ENCODE measurements at places on chromosomes 13 and 19.

- peak overlapping the region; percentile 57 for H3K4me3 ChIP-seq
- H3K27me3 ChIP-seq = no peaks in the 10 kb centered on the region
- DNase-seq = peak; percentile 32
- H3K27ac ChIP-seq = no peak overlapping the region
- H3K36me3 ChIP-seq = peaks cover 69% of the 10 kb centered on the region
- H3K4me1 ChIP-seq = no peaks in the 10 kb centered on the region
Observed at GRCh38 chr19:17235300-17235970, 9.4 kb downstream of the OCEL1 start.

GRCh38 chr13:40187841-40188591 lies 478.4 kb downstream of the FOXO1 start:
- H3K36me3 ChIP-seq = peaks cover 16% of the 10 kb centered on the region
- H3K4me1 ChIP-seq = peaks cover 30% of the 10 kb centered on the region
- H3K27me3 ChIP-seq = no peaks in the 10 kb centered on the region
- DNase-seq = no peak

GRCh38 chr19:29643361-29643935 lies 21.8 kb upstream of the PLEKHF1 start:
- no peak for DNase-seq
- no peak overlapping the region for H3K4me3 ChIP-seq
- peaks cover 6% of the 10 kb centered on the region for H3K36me3 ChIP-seq

DNA sequence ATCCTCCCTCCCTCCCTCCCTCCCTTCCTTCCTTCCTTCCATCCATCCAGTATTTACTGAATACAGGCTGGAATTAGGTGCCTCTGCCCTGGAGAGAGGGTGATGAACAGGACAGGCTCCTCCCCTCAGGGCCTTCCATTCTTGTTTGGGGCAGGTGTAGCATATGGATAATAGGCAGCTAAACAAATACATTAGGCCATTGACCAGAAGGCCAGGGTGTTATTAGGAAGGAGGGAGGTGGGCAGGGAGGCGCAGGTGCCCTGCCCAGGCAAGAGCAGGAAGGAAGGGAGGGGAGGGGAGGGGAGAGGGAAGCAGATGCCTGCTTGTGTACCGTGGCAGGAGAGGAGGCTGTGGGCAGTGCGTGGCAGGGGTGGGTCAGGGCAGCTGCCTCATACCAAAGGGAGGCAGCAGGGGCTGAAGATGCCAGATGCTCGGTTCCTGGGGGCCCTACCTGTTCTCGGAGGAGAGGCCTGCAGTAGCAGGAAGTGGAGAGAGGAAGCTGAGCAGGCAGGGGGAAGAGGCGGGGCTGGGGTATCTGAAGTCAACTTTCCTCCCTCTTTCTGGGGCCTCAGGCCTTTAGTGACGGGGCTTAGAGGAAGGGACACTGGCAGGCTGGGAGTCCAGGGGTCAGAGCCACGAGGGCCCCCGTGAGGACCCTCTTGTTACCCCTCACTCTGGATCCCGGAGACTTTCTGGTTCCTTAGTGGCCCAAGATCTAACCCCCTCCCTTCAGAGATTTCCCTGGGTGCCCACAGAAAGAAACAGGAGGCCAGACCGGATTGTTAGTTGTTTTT lies at the start of gene RINL:
TSS of gene RINL (minus strand) at position 495 of the 794 bp plus-strand sequence. CDS start 1,533 bp downstream, outside the sequence.
- peaks cover 2% of the 10 kb centered on the region for H3K36me3 ChIP-seq
- H3K27me3 ChIP-seq = no peaks in the 10 kb centered on the region

- peak overlapping the region; percentile 54 for H3K27ac ChIP-seq
- no peak overlapping the region for H3K4me3 ChIP-seq
- H3K4me1 ChIP-seq = peaks cover 14% of the 10 kb centered on the region
- DNase-seq = peak; percentile 16
Observed at GRCh38 chr19:21158523-21159135, 16.8 kb downstream of the ZNF431 start.

DNA sequence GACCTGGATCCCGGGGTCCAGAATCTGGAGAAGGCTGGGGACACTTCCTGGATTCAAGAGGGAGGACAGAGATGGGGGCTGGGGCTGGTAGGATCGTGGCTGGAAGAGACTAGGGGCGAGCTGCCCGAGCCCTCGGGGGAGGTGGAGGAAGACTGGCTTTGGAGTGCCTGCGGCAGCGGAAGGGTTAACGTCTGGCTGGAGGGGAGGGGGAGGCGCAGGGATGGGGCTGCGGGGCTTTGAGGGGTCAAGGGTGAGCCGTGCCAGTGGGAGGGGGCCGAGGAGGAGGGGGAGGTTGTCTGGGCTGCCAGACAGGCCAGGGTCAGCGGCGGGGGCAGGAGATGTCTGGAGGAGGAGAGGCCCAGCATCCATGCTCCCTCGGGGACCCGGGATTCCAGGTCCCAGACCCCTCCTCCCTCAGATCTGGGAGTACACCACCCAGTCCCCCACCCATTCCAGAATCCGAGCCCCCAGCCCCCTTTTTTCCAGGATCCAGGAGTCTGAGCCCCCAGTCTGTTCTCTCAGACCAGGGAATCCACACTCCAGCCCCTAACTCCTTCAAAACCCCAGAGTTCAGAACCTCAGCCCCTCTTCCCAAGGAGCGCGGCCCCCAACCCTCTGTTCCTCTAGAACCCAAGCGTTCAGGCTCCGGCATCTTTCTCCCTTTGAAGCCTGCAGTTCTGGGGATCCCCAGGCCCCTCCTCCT lies 3.2 kb upstream of the SPACA6 start:
- peaks cover 31% of the 10 kb centered on the region for H3K36me3 ChIP-seq
- peak; percentile 75 for DNase-seq
- H3K4me1 ChIP-seq = peaks cover 44% of the 10 kb centered on the region
- no peaks in the 10 kb centered on the region for H3K27me3 ChIP-seq

GRCh38 chr13:97892717-97893116 lies 60.8 kb upstream of the IPO5 start:
- DNase-seq = peak; percentile 22
- H3K4me3 ChIP-seq = no peak overlapping the region
- no peaks in the 10 kb centered on the region for H3K36me3 ChIP-seq
- H3K4me1 ChIP-seq = no peaks in the 10 kb centered on the region

DNA sequence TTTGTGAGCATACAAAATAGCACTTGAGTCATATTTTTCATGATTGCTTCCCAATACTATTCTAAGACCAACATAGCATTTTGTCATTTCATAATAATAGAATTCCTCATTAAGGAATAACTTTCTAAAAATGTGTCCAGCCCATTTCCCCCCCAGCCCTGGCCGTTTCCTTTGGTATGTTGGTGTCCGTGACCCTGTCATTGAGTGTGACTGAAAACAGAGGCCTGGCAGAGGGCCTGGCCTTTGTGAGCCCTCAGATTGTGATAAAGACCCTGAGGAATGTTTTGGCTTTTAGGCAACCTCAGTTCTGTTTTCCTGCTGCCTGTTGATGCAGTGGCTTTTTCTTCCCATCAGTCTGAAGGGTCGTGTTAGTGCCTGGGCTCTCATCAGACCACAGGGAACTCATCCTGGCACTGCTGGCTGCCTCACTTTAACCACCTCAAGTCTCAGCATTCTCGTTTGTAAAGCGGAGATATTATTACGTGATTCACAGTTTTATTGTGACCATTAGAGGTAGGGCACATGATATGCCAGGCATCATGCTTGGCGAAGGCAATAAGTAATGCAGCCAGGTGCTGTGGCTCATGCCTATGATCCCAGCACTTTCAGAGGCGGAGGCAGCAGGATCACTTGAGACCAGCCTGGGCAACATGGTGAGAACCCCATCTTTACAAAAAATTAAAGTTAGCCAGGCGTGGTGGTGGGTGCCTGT lies 13.8 kb downstream of the SPINT2 start:
- H3K4me1 ChIP-seq = peaks cover 11% of the 10 kb centered on the region
- H3K4me3 ChIP-seq = no peak overlapping the region
- H3K27ac ChIP-seq = peak overlapping the region; percentile 27
- H3K27me3 ChIP-seq = no peaks in the 10 kb centered on the region

DNA sequence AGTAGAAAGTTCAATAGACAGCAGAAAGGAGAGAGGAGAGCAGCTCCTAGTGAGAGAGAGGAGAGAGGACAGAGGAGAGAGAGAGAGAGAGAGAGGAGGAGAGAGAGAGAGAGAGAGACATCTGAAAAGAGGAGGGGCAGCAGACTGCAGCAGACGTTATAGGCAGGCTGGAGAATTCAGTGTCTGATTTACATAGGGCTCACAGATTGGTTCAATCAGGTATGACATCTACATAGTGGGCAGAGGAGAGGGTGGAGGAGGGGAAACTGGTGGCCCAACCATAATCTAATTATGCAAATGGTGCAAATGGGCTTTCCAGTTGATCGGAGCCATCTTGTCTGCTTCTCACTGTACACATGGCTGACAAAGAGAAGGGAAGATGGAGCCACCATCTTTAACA lies 221.3 kb upstream of the TRPC4 start:
- H3K27me3 ChIP-seq = no peaks in the 10 kb centered on the region
- H3K4me3 ChIP-seq = no peak overlapping the region
- DNase-seq = no peak

GRCh38 chr13:29573190-29573589 lies 22.3 kb downstream of the SLC7A1 start:
- peaks cover 21% of the 10 kb centered on the region for H3K36me3 ChIP-seq
- H3K27me3 ChIP-seq = no peaks in the 10 kb centered on the region
- DNase-seq = no peak
- H3K27ac ChIP-seq = peak overlapping the region; percentile 18

- no peaks in the 10 kb centered on the region for H3K36me3 ChIP-seq
- H3K4me3 ChIP-seq = no peak overlapping the region
- H3K27me3 ChIP-seq = no peaks in the 10 kb centered on the region
- DNase-seq = peak; percentile 48
Observed at GRCh38 chr19:17873786-17874757, 2.3 kb downstream of the SLC5A5 start.

DNA sequence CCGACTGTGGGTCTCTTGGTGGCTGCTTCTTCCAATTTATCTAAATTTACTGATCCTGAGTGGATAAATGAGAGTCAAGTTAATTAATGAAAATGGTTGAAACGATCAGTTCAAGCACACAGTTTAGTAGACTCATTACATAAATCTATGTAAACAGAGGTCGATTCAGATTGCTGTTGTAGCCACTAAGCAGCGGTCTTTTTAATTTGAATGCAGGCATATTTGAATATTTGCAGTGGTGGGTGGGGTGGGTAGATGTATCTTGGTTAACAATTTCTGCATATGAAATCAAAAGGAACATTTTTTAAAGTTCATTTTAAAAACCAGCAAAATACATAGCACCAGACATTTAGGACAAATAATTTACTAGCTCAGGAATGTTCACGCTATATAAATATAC lies 325.9 kb downstream of the KLF12 start:
- H3K4me1 ChIP-seq = peaks cover 6% of the 10 kb centered on the region
- no peak overlapping the region for H3K4me3 ChIP-seq

GRCh38 chr13:63184693-63185092 lies 1769.0 kb upstream of the PCDH20 start:
- H3K36me3 ChIP-seq = no peaks in the 10 kb centered on the region
- no peaks in the 10 kb centered on the region for H3K4me1 ChIP-seq
- H3K4me3 ChIP-seq = no peak overlapping the region
- no peaks in the 10 kb centered on the region for H3K27me3 ChIP-seq
- H3K27ac ChIP-seq = no peak overlapping the region
- DNase-seq = peak; percentile 9

GRCh38 chr19:40623403-40624251 lies 22.5 kb downstream of the LTBP4 start:
- peaks cover 34% of the 10 kb centered on the region for H3K36me3 ChIP-seq
- peak; percentile 43 for DNase-seq
- H3K27ac ChIP-seq = no peak overlapping the region
- no peaks in the 10 kb centered on the region for H3K27me3 ChIP-seq
- no peaks in the 10 kb centered on the region for H3K4me1 ChIP-seq

DNA sequence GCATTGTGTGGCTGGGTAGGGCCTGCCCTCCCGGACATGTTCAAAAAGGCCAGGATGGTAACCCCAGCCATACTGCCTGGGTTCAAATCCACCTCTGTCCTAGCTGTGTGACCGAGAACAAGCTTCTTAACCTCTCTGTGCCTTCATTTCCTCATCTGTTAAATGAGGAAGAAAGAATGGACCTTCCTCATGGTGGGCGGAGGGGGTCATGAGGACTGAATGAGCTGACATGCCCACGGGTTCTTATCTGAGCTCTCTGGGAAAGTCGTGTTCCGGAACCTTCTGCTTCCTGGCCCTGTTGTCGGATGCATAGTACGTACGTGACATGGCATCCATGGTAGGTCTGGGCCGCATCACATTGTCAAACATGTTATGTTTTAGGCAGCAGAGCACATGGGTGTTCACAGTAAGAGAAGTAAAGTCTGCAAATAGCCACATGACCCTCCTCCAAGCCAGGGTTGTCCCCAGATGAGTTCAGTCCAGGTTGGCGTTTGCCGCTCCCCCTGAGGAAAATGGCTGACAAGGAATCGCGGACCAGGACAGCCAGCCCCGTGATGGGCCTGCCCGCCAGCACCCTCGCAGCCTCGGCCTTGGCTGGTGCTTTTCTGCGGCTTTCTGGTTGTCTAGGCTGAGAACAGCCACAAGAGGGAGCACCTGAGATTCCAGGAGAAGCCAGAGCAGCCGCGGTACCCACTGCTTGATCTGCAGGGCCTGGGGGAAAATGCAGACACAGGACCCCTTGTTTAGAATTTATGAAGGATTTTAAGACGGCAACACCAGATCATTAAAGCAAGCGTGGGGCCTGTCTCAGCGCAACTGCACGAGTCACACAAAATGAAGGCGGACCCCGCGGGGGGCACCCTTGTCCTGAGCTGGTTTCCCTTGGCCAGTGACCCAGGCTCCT lies 2.4 kb upstream of the NTN5 start:
- no peaks in the 10 kb centered on the region for H3K27me3 ChIP-seq
- no peak overlapping the region for H3K27ac ChIP-seq
- peaks cover 6% of the 10 kb centered on the region for H3K36me3 ChIP-seq
- peaks cover 5% of the 10 kb centered on the region for H3K4me1 ChIP-seq
- DNase-seq = peak; percentile 86

- peaks cover 28% of the 10 kb centered on the region for H3K4me1 ChIP-seq
- H3K27ac ChIP-seq = no peak overlapping the region
- peaks cover 42% of the 10 kb centered on the region for H3K36me3 ChIP-seq
- H3K4me3 ChIP-seq = no peak overlapping the region
- no peaks in the 10 kb centered on the region for H3K27me3 ChIP-seq
- DNase-seq = peak; percentile 61
Observed at GRCh38 chr13:40974460-40975407, 44.4 kb downstream of the ELF1 start.

- no peak for DNase-seq
- H3K36me3 ChIP-seq = no peaks in the 10 kb centered on the region
- H3K4me3 ChIP-seq = no peak overlapping the region
- no peak overlapping the region for H3K27ac ChIP-seq
- peaks cover 5% of the 10 kb centered on the region for H3K4me1 ChIP-seq
Observed at GRCh38 chr13:90565985-90566713, 781.3 kb upstream of the MIR17HG start.

- peak overlapping the region; percentile 33 for H3K4me3 ChIP-seq
- H3K27ac ChIP-seq = no peak overlapping the region
- no peaks in the 10 kb centered on the region for H3K27me3 ChIP-seq
- no peak for DNase-seq
Observed at GRCh38 chr19:48330012-48330681, 4.8 kb downstream of the EMP3 start.

- DNase-seq = peak; percentile 53
- H3K27me3 ChIP-seq = peaks cover 15% of the 10 kb centered on the region
- no peaks in the 10 kb centered on the region for H3K4me1 ChIP-seq
- H3K4me3 ChIP-seq = no peak overlapping the region
- H3K36me3 ChIP-seq = no peaks in the 10 kb centered on the region
Observed at GRCh38 chr19:50414864-50415660, 3.7 kb upstream of the SPIB start.

Data from MCF 10A (cell line).